ENCODE measurements at places on chromosomes 2 and 18. TPM values are rescaled to one million over a fixed set of nuclear protein-coding genes. Genes with fewer than 3 reads are reported as not detected.

LPIN2 gene
- total RNA-seq: 29.0 TPM

DES gene
- 62.5 TPM for total RNA-seq

PPM1G gene
- total RNA-seq: 56.7 TPM

TSPYL6 gene
- total RNA-seq: not detected

REG3A gene
- 3.3 TPM for total RNA-seq

TANC1 gene
- 27.9 TPM for total RNA-seq

SLC20A1 gene
- 46.5 TPM for total RNA-seq

IL37 gene
- not detected for total RNA-seq

FABP1 gene
- total RNA-seq: 6.9 TPM

FAHD2A gene
- total RNA-seq: 18.5 TPM

SLC40A1 gene
- 48.5 TPM for total RNA-seq

CROCC2 gene
- total RNA-seq: not detected

SOCS6 gene
- 17.7 TPM for total RNA-seq

COLEC12 gene
- total RNA-seq: 36.7 TPM

ECEL1 gene
- 0.35 TPM for total RNA-seq

COLEC11 gene
- total RNA-seq: 5.5 TPM

NTSR2 gene
- total RNA-seq: not detected

CHAC2 gene
- 7.1 TPM for total RNA-seq

NXPH2 gene
- not detected for total RNA-seq

BBS5 gene
- 10.3 TPM for total RNA-seq

EML6 gene
- 2.4 TPM for total RNA-seq

NEB gene
- total RNA-seq: 0.64 TPM

CRYGD gene
- total RNA-seq: not detected

CLIP4 gene
- 48.2 TPM for total RNA-seq

TUBB8B gene
- total RNA-seq: not detected

SCG2 gene
- 0.19 TPM for total RNA-seq

NYAP2 gene
- total RNA-seq: not detected

MRPL30 gene
- total RNA-seq: 21.9 TPM

TTN gene
- total RNA-seq: 12.0 TPM

FOXD4L1 gene
- not detected for total RNA-seq

SERPINB13 gene
- total RNA-seq: not detected

MEX3C gene
- total RNA-seq: 27.2 TPM

FHOD3 gene
- 5.4 TPM for total RNA-seq

RAX gene
- not detected for total RNA-seq

TRAK2 gene
- total RNA-seq: 59.7 TPM

SULT1C4 gene
- 2.1 TPM for total RNA-seq

TAF1B gene
- 31.2 TPM for total RNA-seq

Measured in mesenteric fat pad (tissue), 1 donor.